Type B pancreatic cell (in vitro differentiated cells): ENCODE measurements at places on chromosomes 3 and 15. TPM values are rescaled to one million over a fixed set of nuclear protein-coding genes. Genes with fewer than 3 reads are reported as not detected.

- DNase-seq, result no peak
Measured at GRCh38 chr3:108959017-108959416, 5.3 kb upstream of the GUCA1C start.

The MAP1A gene
- 6.0 and 18.2 TPM in 2 replicates for total RNA-seq

DNA sequence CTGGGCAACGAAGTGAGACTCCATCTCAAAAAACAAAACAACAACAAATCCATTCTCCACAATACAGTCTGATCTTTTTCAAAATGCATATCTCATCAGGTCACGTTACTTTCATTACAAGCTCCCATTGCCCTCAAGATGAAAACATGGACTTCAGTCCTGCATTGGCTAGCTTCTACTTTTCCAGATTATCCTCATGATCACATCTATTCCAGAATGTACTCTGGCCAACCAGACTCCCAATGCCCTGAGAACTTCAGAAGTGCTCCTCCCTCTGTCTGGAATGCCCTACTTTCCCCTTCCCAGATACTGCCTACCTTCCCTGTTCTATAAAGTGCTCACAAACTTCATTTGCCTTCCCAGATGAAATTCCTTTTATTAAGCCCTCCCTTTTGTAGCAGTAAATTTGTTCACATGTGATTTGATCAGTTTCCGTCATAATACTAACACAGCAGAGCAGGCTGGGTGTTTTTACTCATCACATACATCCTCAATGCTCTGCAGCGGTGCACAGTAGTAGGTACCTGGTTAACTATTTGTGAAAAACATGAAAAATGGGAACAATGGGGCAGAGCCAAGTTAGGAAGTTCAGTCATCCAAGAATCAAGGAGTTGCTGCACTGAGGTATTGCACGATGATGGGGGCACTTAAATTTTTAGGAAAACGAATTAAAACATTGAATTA, 5.3 kb downstream of the RPL22L1 start:
- no peak for DNase-seq

The LRRC2 gene
- 0.31 TPM in 2 replicates for total RNA-seq

- DNase-seq, result peak; percentile 84
Measured at GRCh38 chr3:89113893-89114840, 6.7 kb downstream of the EPHA3 start.

- DNase-seq, result no peak
Measured at GRCh38 chr3:71784914-71785531, at the start of gene PROK2. TSS of gene PROK2 (minus strand) at chr3:71785148. CDS start at chr3:71785052, 96 bp downstream.

- no peak for DNase-seq
Measured at GRCh38 chr15:84992157-84992944, 10.7 kb downstream of the PDE8A start.
